ENCODE measurements at places on chromosomes 2 and 18.

GRCh38 chr2:233938676-233939370 is 21.6 kb downstream of the TRPM8 start:
- no peak for DNase-seq

- no peak for DNase-seq
Measured at GRCh38 chr2:101722864-101723263, 25.4 kb downstream of the MAP4K4 start.

GRCh38 chr18:73668051-73668450 is 479.6 kb downstream of the FBXO15 start:
- no peak for DNase-seq

DNA sequence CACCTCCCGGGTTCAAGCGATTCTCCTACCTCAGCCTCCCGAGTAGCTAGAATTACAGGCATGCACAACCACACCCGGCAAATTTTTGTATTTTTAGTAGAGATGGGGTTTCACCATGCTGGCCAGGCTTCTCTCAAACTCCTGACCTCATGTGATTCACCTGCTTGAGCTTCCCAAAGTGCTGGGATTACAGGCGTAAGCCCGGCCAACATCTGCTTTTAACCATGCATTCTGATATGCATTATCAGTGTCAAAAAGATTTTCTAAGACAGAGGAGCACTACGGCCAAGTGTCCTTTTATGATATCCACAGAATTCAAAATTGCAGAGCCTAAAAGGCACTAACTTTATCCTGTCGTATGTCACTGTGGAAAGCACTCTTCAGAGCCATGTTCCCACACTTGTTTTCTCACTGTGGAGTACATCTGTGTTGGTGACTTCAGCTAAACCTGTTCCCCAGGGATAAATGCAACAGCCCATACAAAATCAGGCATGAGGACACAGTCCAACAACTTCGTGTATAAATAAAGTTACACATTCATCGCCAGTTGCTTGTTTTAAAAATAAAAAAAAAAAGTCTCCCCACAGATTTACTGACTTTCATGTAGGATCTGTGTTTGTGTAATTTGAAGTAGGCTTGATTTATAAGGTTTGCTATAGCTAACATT is 56.4 kb downstream of the STK25 start:
- no peak for DNase-seq

GRCh38 chr2:119599384-119599783 is 55.1 kb downstream of the CFAP221 start:
- DNase-seq = no peak

GRCh38 chr2:45457211-45457945 is 153.7 kb downstream of the SRBD1 start:
- no peak for DNase-seq

DNA sequence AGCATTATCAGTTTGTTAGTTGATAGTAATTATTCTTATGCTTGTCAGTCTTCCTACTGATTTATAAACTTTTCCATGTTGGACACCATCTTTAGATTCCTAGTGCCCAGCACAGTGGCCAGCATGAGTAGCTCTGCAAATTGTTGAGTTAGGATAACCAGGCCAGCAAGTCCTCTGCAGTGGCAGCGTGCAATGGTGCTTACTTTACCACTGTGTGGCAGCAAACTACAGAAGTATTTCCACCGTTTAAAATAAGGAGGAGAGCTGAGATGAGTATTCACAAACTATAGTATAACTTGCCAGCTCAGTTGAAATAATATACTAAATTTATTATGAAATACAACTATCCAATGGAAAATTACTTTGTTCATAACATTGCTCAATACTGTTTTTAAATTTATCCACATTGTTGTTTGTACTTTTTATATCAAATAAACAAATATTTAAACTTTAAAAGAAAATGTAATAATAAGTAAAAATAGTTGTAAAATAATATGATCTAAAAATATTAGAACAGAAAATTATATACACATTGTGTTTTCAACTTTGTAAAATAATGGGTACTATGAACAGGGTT is 9.3 kb upstream of the THADA start:
- DNase-seq = no peak

GRCh38 chr2:161424891-161425727 is 9.0 kb downstream of the TBR1 start:
- no peak for DNase-seq

GRCh38 chr2:11872247-11872947 is 126.0 kb downstream of the LPIN1 start:
- no peak for DNase-seq

GRCh38 chr2:237257471-237257951 is 156.5 kb downstream of the COL6A3 start:
- DNase-seq = peak; percentile 33

- peak; percentile 21 for DNase-seq
Measured at GRCh38 chr18:21191596-21192307, 50.3 kb upstream of the GREB1L start.

DNA sequence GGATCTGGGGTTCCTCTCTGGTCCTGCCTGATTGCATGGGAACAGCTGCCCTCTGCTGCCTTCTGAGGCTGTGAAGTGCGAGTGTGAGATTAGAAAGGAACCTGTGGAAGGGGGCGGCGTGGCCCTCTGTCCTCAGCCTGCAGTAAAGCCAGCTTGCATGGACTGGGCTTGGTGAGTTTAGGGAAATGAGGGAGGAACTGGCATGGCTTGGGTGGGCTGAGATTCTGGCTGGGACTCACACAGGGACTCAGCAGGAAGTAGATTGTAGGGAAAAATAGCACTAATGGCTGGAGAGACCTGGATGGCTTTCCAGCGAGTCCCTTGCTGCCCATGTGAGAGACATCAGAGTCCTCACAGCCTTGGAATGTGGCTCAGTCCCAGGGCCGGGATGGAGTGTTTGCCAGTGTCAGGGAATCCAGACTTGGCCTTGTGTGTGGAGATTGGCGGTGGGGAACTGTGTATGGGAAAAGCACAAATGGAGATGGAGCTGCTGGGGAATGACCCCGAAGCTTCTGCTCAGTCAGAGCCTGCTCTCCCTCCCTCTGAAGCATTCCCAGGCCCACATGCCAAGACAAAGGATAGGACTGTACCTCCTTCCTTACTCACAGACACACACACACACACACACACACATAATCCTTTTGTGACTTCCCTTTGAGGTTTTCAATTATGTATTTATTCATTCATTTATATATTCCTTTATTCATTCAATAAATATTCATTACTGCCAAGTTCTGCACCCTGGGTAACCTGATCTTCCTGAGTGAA is 115.4 kb downstream of the ACAA2 start:
- no peak for DNase-seq

- no peak for DNase-seq
Measured at GRCh38 chr18:79598633-79599175, 80.9 kb upstream of the CTDP1 start.

DNA sequence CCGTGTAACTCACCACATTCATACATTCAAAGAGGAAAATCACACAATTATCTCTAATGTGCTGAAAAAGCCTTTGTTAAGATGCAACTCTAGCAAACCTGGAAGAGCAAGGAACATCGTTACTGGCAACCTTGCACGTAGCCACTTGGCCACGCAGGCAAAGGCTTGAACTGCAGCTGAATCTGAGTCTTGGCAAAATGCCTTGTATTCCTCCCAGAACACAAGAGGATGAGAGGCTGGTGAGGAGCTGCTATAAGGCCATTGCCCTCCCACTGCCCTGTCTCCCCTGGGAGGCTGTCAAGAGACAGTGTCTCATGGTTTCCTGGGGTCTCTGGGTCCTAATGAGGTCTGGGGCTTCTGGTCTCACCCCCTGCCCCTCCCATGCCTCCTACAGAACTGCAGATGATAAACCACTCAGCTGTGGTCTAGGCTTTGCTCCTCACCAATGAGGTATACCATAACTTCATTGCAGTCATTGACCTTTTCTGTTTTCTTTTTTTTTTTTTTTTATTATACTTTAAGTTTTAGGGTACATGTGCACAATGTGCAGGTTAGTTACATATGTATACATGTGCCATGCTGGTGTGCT is 141.4 kb downstream of the SPP2 start:
- DNase-seq = no peak

GRCh38 chr2:47058003-47058931 is 96.8 kb downstream of the STPG4 start:
- DNase-seq = no peak

DNA sequence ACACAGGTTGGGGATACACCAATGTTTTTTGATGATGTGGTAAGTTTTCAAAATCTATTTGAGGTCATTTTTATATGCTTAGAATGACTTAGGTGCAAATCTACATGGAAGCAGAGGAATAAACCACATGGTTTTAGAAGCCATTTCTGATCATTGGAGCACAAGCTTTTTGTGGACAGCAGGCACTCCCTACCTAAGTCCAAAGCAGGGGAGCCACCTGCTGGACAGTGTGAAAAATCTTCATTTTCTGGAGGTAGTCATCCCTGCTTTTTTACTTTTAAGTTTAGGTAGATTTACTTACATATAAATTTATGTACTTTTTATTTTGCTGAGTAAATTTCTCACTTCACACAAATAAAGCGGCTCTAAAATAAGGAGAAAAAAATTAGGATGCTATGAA is 323.2 kb downstream of the PLCL1 start:
- peak; percentile 23 for DNase-seq

DNA sequence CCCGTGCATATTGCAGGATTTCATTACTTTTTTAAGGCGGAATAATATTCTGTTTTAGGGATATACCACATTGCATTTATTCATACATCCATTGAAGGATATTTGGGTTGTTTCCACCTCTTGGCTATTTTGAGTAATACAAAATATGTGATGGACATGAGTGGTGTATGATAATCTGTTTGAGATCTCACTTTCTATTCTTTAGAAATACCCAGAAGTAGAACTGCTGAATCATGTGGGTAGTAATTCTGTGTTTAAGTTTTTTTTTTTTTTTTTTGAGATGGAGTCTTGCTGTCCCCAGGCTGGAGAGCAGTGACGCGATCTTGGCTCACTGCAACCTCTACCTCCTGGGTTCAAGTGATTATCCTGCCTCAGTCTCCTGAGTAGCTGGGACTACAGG is 201.4 kb downstream of the NYAP2 start:
- no peak for DNase-seq

DNA sequence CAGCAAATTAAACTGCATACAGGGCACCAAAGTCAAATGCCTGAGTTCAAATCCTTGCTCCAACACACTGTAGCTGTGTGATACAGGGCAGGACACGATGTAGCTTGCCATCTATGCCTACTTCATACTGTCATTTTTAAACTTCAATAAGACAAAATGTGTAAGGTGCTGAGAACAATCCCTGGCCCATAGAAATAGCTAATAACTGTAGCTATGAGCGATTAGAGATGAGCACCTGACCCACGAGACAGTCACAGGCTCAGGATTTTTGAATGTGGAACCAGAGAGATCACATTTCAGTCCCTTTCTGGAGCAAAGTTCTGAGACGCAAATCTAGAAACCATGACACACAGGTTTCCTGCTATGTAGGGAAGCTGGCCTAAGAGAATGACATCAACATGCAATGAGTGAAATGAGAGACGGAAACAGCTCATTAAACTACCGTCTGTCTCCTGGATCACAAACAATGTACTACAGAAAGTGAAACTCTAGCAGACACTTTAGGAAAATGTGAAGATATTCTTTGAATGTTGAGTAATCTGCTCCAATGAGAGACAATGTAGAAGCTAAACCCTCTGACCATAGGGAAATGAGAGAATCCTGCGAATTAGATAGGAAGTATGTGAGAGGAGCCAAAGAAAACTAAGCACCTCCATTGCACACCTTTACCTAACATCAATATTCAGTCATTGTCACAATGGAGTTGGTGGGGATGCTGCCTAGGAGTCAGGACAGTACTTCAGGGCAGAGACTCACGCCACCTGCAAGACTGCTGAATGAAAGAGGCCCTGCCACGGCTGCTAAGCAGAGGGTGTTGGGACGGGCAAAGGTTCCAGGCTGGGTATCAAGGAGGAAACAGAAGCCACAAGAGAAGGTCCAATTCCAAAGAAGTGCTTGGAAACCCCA is 25.5 kb downstream of the B4GALT6 start:
- no peak for DNase-seq

DNA sequence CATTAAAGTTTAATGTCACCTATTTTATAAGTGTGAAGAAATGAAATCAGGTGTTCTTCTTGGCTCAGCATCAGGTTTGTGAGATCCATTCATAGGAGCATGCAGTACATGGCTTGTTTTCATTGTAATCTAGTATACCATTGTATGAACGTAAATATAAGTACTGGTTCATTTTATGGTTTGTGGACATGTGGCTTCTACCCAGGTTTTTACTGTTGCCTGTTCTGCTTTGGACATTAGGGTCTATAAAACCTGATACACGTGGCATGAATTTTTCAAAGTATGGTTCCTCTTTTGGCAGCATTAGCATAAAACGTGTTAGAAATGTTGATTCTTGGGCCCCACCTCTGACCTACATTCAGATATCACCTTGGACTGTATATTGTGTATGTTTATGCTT is 175.5 kb downstream of the PRPF40A start:
- no peak for DNase-seq

- DNase-seq = no peak
Measured at GRCh38 chr2:215002500-215002899, 135.9 kb downstream of the ABCA12 start.

DNA sequence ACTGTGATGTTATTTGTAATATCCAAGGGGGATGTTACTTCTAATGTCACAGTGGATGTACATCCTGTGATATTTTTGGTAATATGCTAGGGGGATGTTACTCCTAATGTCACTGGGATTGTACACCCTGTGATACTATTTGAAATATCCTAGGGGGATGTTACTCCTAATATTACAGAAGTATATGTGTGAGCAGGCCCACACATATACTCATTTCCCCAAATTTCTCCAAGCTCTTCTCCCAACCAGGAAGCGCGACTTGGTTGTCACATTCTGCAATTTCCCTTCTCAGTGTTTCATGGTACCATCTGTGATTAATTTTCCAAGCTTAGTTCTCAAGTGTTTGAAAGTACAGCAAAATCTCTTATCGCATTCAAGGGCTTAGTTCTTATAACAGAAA is 29.5 kb upstream of the CHN1 start:
- DNase-seq = no peak

GRCh38 chr2:9107168-9108025 is 99.2 kb upstream of the ASAP2 start:
- DNase-seq = no peak

GRCh38 chr2:96108151-96108540 is 8.2 kb downstream of the ADRA2B start:
- DNase-seq = no peak

GRCh38 chr2:65161551-65162100 is 31.7 kb upstream of the RAB1A start:
- DNase-seq = no peak

GRCh38 chr2:1641523-1641922 is 102.8 kb downstream of the PXDN start:
- DNase-seq = no peak

GRCh38 chr2:26696351-26696816 is 3.9 kb downstream of the KCNK3 start:
- DNase-seq = no peak

DNA sequence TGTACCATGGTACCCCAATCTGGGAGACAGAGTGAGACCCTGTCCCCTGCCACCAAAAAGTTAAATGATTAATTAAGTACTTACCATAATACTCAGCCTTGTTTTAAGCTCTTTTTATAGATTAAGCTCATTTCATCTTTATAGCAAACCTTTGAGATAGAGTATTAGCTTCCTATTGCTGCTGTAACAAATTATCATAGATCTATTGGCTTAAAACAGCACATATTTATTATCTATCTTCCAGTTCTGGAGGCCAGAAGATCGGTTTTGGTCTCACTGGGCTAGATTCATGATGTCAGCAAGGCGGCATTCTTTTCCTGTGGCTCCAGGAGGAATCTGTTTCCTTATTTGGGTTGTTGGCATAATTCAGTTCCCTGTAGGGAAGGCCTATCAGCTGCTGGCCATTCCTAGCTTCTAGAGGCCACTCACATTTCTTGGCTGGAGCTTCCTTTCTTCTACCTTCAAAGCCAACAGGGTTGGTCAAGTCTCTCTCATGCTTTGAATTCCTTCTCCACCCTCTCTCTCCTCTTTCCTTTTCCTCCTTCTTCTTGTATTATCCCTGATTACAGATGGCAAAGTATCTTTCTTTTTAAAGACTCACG is 13.7 kb upstream of the GREB1 start:
- no peak for DNase-seq
